ENCODE measurements at places on chromosomes 7 and 10.

DNA sequence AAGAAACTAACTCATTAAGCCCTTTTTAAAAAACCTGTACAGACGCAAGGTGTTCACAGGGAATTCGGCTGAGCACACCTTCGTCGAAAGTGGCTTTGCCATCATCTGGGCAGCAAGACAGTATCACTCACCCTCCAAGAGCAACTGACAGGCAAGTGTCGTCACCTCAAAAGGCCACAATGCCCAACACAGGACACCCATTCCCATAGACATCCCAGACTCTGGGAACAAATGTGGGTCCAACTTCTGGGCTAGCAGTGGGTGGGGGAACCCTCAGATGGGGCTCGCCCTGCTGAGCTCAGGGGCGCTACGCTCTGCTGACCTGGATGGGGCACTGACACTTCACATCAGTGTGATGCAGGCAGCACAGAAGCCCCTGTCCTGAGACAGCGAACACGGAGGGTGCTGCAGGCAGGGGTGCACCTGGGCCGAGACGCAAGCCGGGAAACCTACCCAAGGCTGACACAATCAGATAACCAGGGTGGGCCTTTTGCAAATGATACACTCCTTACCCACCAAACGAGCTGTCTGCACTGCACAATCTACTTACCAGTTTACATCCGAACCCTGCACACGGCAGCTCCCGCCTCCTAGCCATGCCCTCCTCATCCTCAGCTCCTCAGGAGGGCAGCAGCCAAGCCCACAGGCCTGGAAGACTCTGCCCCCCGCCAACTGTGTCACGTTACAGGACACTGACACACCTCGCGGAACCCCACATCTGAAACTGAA lies 1.7 kb downstream of the DIP2C start:
- no peak for DNase-seq

- no peak for DNase-seq
These were observed 189.9 kb upstream of the ADO start for GRCh38 chr10:62614389-62615157.

- no peak for DNase-seq
These were observed 8.1 kb upstream of the PRXL2A start for GRCh38 chr10:80400136-80400804.

- no peak for DNase-seq
These were observed 21.8 kb downstream of the FOXL3 start for GRCh38 chr7:311796-312195.

- DNase-seq: no peak
These were observed 3.6 kb downstream of the FOXI2 start for GRCh38 chr10:127740596-127740995.

DNA sequence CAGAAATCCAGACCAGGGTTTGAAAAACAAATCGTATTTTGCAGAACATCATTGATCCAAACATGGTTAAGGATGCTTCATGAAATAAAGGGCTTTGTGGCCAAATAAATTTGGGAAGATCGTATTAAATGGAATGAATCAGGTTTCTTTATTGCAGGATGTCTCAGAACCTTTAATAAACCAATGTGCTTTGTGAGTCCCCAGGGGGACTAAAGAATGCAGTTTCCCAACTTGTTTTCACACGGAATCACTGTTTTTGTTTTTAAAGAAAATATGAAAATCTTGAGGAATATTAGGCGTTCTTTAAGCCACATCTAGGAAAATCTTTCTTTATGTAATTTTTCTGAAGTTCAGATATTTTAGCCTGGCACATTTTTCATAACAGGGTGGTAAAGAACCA lies 16.8 kb upstream of the CCDC172 start:
- DNase-seq: no peak

DNA sequence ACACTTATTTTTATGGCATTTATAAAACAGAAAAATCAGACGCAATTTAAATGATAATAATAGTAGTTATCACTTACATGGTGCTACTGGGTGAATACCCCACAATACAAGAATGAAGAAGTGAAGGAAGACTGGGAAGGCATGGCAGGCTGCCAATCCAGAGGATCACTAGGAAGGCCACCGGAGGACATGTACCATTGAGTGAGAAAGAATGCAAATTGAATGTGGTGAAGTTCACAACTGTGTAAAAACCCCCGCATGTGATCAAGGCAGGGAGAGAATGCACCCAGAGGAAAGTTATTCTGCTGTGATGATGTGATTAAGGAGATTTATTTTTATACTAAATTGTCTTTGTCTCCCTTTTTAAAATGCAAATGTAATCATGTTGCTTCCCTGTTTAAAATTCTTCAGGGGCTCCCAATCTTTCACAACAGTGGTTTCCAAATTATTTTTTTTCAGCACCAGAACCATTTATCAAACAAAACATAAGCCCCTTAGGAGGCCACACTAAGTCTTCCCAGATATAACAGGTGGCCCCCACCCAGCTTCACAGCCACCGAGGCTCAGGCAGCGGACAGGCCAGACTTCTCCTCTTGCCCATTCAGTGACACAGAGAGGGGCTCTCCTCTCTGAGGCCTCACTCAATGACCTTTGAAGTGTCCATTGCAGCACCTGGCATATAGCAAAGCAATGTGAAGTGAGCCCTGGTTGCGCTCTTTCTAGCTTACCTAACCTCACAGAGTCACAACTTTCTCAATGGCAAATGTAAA lies 59.6 kb downstream of the FRMPD2 start:
- no peak for DNase-seq

- DNase-seq: no peak
These were observed 584.7 kb downstream of the GALNT17 start for GRCh38 chr7:71716690-71717089.

DNA sequence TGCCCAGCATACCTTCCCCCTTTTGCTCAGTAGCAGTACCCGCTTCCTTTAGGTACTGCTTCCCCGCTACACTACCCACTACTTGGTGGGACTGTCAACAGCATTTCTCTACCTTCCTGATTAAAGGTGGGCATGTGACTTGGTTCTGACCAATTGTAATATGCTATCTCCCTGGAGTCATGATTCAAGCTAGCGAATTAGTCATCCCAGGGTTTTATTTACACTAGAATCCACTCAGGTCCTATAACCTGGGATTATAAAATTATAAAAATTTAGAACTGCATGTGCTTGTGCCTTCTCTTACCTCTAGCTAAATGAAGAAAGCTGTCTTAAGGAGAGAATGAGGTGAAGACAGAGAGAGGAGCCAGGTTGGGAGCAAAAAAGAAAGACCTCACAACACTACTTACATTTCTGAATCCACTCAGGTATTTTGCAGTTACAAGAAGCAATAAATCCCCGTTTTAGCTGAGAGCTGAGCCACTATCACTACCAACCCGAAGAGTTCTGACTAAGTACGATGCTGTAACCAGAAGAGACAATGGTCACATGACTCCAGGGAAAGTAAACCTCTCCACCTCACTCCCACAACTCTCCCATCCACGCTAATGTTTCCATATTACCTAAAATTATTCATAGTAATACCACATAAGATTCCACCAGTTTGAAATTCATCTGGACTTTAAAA lies 9.7 kb downstream of the GBX1 start:
- DNase-seq: no peak

- peak; percentile 62 for DNase-seq
These were observed 6.6 kb downstream of the SFRP5 start for GRCh38 chr10:97765201-97765600.

GRCh38 chr10:16509996-16510395 lies 11.7 kb downstream of the C1QL3 start:
- DNase-seq: no peak

GRCh38 chr10:5481121-5481520 lies 18.2 kb downstream of the CALML5 start:
- no peak for DNase-seq

DNA sequence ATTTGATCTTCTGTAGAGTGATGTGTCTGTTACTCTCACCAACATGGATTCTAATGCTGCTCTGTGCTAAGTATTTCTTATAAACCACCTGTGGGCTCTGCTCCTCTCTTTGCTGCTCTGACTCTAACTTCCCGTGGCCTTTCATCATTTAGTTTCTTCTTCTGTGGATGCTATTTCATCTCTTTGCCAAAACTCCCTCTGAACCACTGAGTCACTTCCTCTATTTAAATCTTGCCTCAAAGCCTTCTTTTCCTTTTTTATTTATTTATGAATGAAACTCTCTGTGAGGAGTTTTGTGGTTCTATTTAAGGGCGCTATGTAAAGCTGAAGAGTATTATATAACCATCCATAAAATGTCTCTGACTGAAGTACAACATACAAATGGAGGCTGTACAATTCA lies 538.5 kb downstream of the SUGCT start:
- DNase-seq: no peak

- no peak for DNase-seq
These were observed 687.6 kb downstream of the LRMDA start for GRCh38 chr10:76119036-76119435.
